ENCODE measurements at places on chromosomes 6 and 20. TPM values are rescaled to one million over a fixed set of nuclear protein-coding genes. Genes with fewer than 3 reads are reported as not detected.

MMUT gene
- 37.8 TPM for polyA plus RNA-seq

OPN5 gene
- polyA plus RNA-seq, result 2.9 TPM

LY6G6C gene
- polyA plus RNA-seq, result not detected

GHRH gene
- not detected for polyA plus RNA-seq

C6orf15 gene
- not detected for polyA plus RNA-seq

PACRG gene
- 9.0 TPM for polyA plus RNA-seq

SYNDIG1 gene
- polyA plus RNA-seq, result 92.0 TPM

PTCRA gene
- polyA plus RNA-seq, result not detected

EBF4 gene
- not detected for polyA plus RNA-seq

CD24 gene
- 2.5 TPM for polyA plus RNA-seq

NAPB gene
- 60.1 TPM for polyA plus RNA-seq

TMEM74B gene
- 1.9 TPM for polyA plus RNA-seq

CRISP2 gene
- polyA plus RNA-seq, result not detected
